ENCODE measurements at places on chromosomes 5 and 9.

- no peak for DNase-seq
Observed at GRCh38 chr9:16023446-16023845, 470.6 kb downstream of the CCDC171 start.

DNA sequence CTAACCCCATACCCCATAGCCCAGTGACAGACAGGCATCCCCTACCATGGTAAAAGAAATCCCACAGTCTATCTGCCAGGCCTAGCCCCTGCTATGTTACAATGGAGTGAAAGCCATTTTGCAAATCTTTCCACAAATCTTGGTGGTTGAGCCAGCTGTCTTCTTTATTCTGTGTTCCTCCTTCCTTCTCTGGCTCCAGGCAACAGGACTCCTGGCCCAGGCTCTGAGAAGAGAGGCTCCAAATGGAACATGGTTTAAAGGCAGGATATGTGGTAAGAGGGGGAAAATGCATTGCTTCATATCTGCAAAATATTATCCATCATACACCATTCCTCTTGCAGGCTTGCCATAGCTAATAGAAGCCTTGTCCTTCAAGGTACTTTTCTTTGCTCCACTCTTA, 25.2 kb downstream of the FGF1 start:
- DNase-seq = no peak

- DNase-seq = no peak
Observed at GRCh38 chr5:177372034-177372896, 12.0 kb upstream of the SLC34A1 start.

DNA sequence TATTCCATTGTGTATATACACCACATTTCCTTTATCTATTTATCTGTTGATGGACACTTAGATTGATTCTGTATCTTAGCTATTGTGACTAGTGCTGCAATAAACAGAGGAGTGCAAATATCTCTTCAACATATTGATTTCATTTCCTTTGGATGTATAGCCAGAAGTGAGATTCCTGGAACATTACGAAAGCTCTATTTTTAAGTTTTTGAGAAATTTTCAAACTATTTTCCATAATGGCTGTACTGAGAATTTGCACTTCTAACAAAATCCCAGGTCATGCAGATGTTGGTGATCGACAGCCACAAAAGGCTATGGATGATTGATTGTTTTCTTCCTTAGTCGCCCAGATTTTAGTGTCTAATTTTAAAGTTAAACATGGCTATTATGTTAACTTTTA, 132.7 kb upstream of the MTAP start:
- DNase-seq = no peak

GRCh38 chr9:35448496-35448895, 41.4 kb upstream of the RUSC2 start:
- no peak for DNase-seq

- no peak for DNase-seq
Observed at GRCh38 chr5:63220244-63220643, 641.6 kb downstream of the LRRC70 start.

GRCh38 chr5:1778138-1779020, 21.3 kb downstream of the MRPL36 start:
- DNase-seq = no peak

- DNase-seq = no peak
Observed at GRCh38 chr9:69421908-69422801, 97.1 kb downstream of the ENTREP1 start.

DNA sequence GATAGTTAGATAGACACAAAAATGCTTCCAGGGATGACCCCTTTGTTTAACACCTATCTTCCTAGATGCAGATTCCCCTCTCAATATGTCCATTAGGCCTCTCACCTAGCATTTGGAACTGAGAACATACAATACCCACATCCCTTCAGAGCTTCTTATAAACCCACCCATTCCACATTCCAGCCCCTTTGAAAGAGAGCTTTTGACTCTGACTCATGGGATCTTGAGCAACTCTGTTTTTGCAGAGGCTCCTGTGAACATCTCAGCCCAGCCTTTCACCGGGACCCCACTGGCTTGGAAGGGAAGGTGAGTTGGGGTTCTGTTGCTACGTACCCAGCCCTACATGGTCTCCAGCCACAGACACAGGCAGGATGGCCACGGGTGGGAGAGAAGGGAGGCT, 195.5 kb downstream of the FRMD3 start:
- DNase-seq = no peak

GRCh38 chr9:81717747-81718077, 28.4 kb upstream of the TLE1 start:
- DNase-seq = no peak

- no peak for DNase-seq
Observed at GRCh38 chr5:109252731-109253130, 157.0 kb downstream of the PJA2 start.

GRCh38 chr9:98107926-98108325, 11.1 kb downstream of the TRIM14 start:
- no peak for DNase-seq

GRCh38 chr9:134039386-134040175, 14.3 kb downstream of the BRD3OS start:
- no peak for DNase-seq

DNA sequence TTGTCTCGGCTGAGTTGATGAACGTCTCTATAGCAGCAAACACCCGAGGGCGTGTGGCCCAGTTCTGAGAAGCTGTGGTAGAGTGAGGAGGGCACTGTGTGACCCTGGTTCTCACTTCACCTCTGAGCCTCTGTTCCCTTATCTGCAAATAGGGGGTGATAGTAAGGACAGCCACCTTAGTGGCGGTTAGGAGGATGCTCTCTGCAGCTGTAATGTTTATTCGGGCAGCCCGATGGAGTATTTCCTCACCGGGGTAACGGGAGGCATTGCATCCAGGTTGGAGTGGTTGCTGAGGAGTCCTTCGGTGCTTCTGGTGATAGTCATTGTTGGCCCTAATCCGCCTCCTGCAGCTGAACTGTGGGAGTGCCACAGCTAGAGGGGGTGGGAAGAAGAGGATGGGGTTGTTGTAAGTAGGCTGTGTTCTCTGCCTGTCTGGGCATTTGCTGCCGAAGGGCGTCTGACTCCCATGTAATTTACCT, 13.9 kb downstream of the PRRC2B start:
- DNase-seq = no peak
